ENCODE measurements at places on chromosomes 16 and 17.

GRCh38 chr16:19757762-19758595, 39.9 kb downstream of the IQCK start:
- DNase-seq = no peak

DNA sequence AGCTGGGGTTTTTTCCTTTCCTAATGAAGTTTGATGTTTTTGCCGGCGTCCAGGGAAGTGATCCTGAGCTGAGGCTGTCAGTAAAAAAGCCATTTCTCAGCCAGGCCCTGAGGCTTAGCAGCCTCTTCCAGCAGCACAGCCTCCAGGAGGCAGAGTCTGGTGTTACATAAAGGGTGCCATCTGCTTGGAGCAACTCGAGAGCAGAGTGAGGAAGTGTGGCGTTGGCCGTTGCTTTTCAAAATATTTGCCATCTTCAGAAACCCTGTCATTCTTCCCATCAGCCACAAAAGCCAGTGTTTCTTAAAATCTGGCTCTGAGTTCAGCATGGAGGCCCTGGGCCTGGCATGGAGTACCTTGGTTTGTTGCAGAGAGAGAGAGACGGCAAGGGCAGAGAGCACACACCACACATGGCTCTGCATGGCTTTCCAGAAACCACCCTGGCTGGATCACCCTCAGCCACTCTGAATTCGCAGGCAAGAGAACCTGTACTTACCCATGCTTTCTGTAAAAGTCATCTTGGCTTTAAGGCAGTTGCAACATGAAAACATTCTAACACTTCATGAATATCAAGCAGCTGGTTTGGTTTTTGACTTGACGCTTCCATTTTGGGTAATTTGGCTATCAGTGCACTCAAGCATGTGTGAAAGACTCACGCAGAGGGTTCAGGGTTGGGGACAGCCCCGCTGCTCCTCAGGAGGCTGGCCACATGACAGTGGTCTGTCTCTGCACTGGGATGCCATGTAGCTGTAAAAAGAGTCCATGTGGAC, 21.0 kb downstream of the PMM2 start:
- no peak for DNase-seq

DNA sequence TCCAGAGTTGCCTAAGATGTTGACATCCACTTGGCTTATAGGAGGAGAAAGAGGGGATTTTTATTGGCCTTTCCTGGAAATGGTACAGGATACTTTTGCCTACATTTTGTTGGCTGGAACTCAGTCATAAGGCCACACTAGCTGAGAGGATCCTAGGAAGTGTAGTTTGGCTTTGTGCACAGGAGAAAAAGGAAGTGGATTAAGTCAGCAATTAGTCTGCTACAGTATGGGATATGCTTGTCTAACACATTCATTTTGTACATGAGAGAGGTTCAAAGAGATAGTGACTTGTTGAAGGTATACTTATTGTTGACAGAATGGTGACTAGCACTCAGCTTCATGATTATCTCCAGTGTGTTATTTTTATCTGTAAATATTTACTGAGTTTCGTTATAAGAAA, 10.3 kb downstream of the UTP18 start:
- no peak for DNase-seq

GRCh38 chr17:65741710-65742109, 180.3 kb upstream of the AXIN2 start:
- DNase-seq = no peak

DNA sequence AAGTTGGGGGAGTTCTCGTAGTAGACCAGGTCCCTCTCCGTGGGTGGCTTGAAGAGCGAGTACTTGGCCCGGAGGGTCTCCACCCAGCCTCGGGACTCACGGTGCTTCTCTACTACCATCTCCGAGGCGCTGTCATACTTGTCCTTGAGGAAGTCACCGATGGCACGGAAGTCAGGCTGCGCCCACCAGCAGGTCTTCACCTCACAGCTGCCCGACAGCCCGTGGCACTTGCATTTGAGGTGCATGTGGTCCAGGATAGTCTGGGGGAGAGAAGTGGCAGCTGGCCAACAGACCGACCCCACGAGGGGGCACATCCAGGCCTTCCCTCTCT, 50.0 kb downstream of the WNT3 start:
- DNase-seq = no peak

DNA sequence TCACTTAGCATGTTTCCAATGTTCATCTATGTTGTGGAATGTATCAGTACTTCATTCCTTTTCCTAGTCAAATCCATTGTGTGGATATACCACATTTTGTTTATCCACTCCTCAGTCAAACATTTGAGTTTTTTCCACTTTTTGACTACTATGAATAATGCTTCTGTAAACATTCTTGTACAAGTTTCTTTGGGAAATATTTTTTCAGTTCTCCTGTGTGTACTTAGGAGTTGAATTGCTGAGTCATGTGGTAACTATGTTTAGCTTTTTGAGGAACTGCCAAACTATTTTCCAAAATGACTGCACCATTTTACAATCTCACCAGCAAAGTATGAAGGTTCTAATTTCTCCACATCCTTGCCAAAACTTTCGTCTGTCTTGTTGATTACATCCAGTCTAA, 223.7 kb upstream of the AXIN2 start:
- DNase-seq = no peak
